Subcutaneous adipose tissue (tissue), 4 donors: ENCODE measurements at places on chromosomes 7 and 10. TPM values are rescaled to one million over a fixed set of nuclear protein-coding genes. Genes with fewer than 3 reads are reported as not detected.

The NPC1L1 gene
- 0.22 TPM for total RNA-seq

The OLAH gene
- total RNA-seq: not detected

The RBM48 gene
- 9.4 TPM for total RNA-seq

The PRF1 gene
- 2.0 TPM for total RNA-seq

The FBXL15 gene
- total RNA-seq: 31.3 TPM

The ABCB4 gene
- total RNA-seq: 2.3 TPM
